Pancreas (tissue), 10 donors: ENCODE measurements at places on chromosomes 2 and 18. TPM values are rescaled to one million over a fixed set of nuclear protein-coding genes. Genes with fewer than 3 reads are reported as not detected.
A peak's percentile ranks its signal among the peaks of the same experiment; 100 is the strongest.

DNA sequence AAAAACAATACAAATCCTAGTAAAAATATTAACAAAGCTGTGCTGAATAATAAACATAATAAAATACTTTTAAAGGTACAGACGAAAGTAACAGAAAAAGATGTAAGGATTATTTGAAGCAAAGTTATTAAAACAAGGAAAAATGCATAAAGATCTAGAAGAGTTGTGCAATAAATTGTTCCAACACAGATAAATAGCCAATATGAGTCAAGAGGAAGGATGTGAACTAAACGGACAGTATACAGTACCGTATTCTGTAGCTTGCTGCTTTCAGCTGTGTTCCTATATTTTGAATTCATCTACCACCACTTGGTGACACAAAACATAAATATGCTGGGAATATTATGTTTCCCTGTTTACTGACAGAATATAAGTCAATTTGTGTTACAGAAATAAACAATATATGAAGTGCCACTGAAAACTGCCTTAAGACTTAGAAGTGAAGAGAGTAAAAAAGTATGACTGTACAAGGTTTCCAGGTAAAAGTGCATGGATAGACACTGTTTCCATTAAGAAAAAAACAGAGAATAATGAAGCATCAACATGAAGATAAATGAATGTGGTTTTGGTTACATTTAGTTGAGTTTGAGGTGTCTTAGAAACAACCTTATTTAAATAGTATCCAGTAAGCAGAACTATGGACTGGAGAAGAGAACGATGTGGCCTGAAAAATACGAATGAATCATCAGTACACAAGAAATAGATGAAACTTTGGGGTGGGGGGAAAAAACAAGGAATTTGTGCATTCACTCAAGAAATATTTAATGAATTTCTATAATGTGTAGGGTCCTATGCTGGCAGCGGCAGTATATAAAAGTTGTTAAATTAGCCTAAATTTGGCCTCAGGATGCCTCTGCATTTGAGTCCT, 13.1 kb downstream of the PPP3R1 start:
- DNase-seq, result no peak

The TDRD15 gene
- total RNA-seq, result not detected

GRCh38 chr2:208265371-208265800, 669 bp upstream of the PIKFYVE start:
- DNase-seq, result no peak

GRCh38 chr2:19416784-19417684, 58.6 kb upstream of the OSR1 start:
- DNase-seq, result no peak

The COL5A2 gene
- total RNA-seq, result 1.9 TPM

DNA sequence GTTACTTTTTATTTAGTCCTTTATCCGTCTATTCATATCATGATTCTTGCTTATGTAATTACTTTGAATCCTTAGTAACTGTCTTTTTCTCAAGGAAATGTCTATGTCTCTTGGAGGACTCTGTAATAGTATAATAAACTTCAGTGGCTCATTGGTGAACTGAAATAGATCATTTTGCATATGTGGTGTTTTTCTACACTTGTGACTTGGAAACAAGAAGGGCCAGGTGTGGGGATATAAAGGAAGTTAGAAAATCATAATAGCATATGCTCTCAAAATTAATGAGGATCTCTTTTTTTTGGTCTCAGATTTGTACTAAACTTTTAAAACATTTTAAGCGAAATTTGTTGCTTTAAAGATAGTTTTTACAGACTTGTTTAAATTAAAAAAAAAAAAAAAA, 453.0 kb upstream of the CDH20 start:
- no peak for DNase-seq

GRCh38 chr2:209474960-209475359, 51.1 kb downstream of the MAP2 start:
- DNase-seq, result no peak

- peak; percentile 81 for DNase-seq
These were observed 27.1 kb upstream of the PTMA start for GRCh38 chr2:231680992-231681852.
